Stimulated activated naive CD4-positive, alpha-beta T cell treated with Interleukin-2 at 50 U/mL for 16 hours (primary cell): ENCODE measurements at places on chromosomes 13 and 19.
A peak's percentile ranks its signal among the peaks of the same experiment; 100 is the strongest.

- DNase-seq: no peak
Measured at GRCh38 chr13:94087100-94087499, 392.4 kb downstream of the DCT start.

GRCh38 chr13:59587030-59587429 is 576.7 kb downstream of the DIAPH3 start:
- DNase-seq: no peak

GRCh38 chr13:62357887-62358645 is 942.4 kb upstream of the PCDH20 start:
- DNase-seq: no peak

GRCh38 chr13:53743906-53744305 is 715.3 kb downstream of the OLFM4 start:
- DNase-seq: no peak

- DNase-seq: no peak
Measured at GRCh38 chr19:40466985-40467734, at the start of gene SPTBN4. Gene SPTBN4, plus strand, starts transcription at chr19:40467001. Its CDS starts 5,621 bp downstream, at chr19:40472622.

GRCh38 chr13:97982286-97982685 is 28.8 kb downstream of the IPO5 start:
- DNase-seq: no peak

GRCh38 chr19:33052352-33052972 is 12.2 kb downstream of the RHPN2 start:
- no peak for DNase-seq

GRCh38 chr19:16077984-16078758 is 1.9 kb downstream of the TPM4 start:
- DNase-seq: no peak

DNA sequence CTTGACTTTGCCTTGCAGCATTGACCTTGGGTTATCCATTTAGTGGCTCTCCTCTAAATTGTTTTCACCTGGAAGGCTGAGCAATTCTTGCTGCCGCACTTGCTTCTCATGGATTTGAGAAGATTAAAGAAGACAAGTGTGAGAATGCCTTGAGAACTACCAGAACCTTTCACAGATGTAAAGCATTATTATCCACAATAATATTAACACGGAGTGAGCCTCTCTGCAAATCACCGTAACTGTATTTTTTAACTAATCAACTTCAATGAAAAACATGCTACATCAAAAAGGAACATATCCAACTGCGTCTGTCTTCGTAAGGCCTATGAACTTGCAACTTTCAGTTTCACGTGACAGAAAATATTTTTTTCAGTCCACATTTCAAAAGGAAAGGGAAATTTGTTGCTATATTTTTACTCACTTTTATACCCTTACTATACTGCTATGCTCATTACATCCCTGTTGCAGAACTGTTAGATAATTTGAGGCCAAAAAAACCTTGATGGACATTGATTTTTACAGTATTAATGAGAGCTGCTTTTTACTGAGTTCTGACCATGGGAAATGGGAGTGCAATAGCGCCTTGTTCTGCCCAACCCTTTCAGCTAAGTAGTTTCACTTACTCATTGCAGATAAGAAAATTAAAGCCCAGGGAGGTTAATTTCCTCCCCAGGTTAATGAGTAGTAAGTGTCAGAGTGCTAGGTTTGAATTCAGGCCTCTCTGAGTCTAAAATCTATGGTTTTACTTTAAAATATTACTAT is 93.8 kb upstream of the RAP2A start:
- DNase-seq: no peak

DNA sequence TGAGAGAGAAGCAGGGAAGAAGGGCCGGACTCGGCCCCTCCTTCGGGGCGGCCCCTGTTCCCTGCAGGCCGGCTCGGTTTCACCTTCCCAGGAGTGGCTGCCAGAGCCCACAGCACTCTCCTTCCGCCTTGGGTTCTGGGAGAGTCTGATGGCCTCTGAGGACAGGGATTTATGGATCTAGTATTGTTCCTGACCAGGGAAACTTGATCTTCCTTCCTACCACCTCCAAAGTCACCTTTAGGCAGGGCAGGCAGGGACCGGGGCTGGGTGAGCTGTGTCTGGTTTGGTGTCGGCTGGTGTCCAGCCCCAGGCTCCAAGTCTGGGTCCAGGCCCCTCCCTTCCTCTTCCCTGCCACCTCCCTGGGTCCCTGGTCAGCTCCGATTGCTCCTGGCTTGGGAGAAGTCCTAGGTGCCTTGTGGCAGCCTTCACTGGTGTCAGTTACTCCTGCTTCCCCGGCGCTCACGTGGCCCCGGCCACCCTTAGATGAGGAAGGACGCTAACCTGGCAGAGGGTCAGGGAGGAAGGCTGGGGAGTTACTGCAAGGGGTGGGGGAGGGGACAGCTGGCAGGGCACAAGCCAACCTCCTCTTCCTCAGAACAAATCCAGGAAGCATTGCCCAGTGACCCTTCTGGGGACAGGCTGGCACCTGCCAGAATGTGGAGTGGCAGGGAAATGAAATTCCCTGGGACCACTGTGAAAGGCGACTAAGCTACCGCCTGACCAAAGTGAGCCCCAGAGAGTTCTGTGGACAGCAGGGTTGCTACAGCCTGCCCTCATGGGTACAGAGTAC is 18.8 kb downstream of the RFX1 start:
- DNase-seq: no peak

- no peak for DNase-seq
Measured at GRCh38 chr19:18768046-18768771, 22.9 kb downstream of the COMP start.

DNA sequence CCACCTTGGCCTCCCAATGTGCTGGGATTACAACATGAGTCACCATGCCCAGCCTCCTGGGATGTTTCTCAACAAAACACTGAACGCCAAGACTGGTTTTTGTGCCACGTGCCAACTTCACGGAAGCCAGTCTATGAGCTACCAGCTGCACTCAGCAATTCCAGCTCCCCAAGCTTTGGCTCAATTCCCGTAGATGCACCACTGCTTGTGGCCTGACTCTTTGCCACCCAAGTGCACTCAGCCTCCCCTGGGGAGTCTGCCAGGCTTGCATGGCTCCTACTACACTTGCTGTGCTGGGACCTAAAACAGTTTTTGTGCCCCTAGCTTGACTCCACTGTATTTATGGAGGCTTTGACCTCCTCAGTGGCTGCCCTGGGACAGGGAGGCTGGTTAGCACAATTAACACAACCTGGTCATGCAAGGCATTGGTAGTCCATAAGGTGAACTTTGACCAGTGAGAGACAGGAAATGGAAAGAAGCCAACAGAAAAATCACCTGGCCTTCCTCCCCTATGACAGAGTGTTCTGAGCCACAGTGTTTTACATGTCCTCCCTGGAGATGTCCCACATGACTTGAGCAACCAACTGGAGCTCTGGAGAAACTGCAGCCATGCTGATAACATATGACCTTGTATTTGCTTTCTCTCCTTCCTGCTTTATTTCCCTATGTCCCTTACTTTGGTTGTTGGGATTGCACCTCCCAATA is 1173.1 kb downstream of the UQCRFS1 start:
- no peak for DNase-seq

- no peak for DNase-seq
Measured at GRCh38 chr19:58357481-58358145, 4.3 kb upstream of the A1BG start.

GRCh38 chr13:108860418-108860817 is 231.0 kb downstream of the MYO16 start:
- DNase-seq: no peak

DNA sequence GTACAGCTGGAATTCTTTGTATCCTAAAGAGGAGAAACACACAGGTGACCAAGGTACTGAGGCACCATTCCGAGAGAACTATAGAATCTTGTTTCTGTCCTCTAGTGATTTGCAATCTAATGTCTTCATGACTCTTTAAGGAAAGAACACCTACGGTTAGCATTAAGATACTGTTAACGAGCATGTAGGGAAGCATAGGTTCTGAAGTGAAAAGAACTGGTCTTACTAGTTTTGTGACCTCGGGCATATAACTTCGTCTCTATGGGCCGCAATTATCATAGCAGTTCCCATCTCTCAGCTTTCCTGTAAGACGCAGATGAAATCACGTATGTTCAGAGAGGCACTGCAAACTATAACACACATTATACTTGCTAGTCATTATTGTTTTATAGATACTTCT is 193.0 kb upstream of the NBEA start:
- no peak for DNase-seq

GRCh38 chr13:27001705-27002104 is 169.9 kb downstream of the USP12 start:
- DNase-seq: no peak

GRCh38 chr13:51959773-51960172 is 51.5 kb downstream of the ATP7B start:
- DNase-seq: no peak

DNA sequence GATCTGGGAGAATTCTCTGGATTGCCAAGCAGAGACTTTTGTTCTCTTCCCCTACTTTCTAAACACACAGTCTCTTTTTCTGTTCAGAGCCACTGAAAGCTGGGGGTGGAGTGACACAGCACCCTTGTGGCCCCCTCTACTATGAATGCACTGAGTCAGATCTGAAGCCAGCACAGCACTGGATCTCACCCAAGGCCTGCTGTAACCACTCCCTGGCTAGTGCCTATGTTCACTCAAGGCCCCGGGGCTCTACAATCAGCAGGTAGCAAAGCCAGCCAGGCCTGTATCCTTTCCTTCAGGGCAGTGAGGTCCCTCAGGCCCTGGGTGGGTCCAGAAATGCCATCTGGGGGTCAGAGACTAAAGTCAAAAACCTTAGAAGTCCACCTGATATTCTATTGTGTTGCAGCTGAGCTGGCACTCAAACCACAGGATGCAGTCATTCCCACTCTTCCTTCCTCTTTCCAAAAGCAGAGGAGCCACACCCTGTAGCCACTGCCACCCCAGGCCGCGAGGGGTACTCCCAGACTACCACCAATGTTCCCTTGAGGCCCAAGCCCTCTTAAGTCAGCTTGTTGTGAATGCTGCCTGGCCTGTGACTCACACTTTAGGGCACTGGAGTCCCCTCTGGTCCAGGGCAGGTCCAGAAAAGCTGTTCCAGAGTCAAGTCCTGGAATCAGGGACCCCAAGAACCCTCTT is 110.1 kb upstream of the RXFP2 start:
- DNase-seq: no peak

DNA sequence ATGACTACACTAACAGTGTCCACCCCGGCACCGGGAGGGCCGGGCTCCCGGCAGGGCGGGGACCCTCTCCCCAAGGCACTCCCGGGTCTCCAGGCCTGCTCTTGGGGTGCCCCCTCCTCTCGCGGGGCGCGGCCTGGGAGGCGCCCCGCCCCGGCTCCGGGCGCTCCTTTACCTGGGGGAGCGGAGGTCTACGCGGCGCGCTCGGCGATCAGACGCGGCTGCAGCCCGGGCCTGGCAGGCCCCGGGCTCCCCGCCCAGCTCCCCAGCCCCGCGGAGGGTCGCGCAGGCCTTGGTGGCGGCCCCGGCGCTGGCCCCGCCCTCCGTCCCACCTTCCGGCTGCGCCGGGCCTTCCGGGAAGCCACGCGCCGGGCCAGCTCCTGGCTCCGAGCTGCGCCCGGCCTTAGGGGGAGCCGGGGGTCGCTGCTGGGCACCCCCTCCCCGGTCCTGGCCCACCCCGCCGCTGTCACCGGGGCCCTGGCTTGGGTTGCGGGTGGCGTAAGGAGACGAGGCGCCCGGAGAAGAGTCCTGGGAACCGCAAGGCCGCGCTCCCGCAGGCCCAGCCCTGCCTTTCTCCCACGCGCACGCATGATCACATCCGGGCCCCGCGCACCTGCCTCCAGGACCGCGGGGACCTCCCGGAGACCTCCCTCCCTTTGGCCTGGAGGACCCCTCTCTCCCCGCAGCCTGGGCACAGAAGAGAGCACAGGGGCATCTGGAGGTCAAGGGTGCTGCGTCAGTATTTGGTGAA is at the start of gene C19orf12:
TSS of gene C19orf12 (minus strand) at position 309 of the 748 bp plus-strand sequence. CDS start 6,848 bp downstream, outside the sequence.
- peak; percentile 65 for DNase-seq

- no peak for DNase-seq
Measured at GRCh38 chr13:35785576-35786303, 309.3 kb upstream of the MAB21L1 start.

DNA sequence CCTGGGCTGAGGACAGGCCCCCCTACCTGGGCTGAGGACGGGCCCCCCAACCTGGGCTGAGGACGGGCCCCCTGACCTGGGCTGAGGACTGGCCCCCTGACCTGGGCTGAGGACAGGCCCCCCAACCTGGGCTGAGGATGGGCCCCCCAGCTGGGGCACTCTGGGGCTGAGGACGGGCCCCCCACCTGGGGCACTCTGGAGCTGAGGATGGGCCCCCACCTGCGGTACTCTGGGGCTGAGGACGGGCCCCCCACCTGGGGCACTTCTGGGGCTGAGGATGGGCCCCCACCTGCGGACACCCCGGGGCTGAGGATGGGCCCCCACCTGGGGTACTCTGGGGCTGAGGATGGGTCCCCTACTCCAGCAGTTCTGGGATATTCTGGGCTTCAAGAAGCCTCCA is 65.5 kb downstream of the RASA3 start:
- no peak for DNase-seq

DNA sequence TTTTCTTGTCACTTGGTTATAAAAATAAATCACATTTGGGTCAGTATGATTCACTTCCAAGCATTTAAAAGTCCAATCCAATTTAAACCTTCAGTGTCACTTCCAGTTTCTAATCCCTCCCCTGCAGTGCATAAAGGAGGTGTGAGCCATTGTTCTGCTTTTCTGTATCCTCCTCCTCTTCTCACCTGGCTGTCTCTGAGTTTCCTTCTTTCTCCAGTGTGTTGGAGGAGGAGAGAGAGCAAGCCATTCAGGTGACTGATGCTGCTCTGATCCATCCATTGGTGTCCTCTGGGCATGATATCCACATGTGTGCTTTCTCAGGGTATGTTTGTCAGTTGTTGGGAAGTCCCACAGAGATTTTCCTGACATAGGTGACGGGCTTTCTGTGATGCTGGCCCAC is 1.2 kb downstream of the NUDT15 start:
- DNase-seq: no peak

- DNase-seq: no peak
Measured at GRCh38 chr19:10828981-10829821, 6.8 kb downstream of the TMED1 start.

- DNase-seq: no peak
Measured at GRCh38 chr19:2624537-2625091, 77.9 kb downstream of the GNG7 start.

GRCh38 chr13:27965343-27965739 is 3.8 kb downstream of the CDX2 start:
- DNase-seq: no peak

GRCh38 chr13:110301606-110302553 is 5.1 kb downstream of the COL4A1 start:
- DNase-seq: no peak

GRCh38 chr13:98204546-98204945 is 27.5 kb upstream of the RNF113B start:
- no peak for DNase-seq

DNA sequence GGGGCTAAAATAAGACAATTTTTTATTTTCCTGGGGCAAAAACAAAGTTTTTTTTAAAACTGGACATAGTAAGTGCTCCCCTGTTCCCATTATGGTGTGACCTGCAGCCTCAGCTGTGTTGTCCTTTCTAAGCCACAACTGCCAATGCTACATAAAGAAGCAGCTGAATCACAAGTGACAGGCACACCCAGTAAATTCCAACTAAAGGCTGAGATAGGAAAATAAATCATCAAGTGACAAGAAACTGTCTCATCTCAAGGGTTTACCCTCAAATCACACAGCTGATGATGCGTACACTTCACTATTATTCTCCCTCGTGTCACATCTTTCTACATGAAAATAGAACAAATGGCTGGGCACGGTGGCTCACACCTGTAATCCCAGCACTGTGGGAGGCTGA is 28.7 kb downstream of the STK24 start:
- no peak for DNase-seq
